Upper lobe of right lung (tissue), 1 donor: ENCODE measurements at places on chromosomes 3 and 15.

DNA sequence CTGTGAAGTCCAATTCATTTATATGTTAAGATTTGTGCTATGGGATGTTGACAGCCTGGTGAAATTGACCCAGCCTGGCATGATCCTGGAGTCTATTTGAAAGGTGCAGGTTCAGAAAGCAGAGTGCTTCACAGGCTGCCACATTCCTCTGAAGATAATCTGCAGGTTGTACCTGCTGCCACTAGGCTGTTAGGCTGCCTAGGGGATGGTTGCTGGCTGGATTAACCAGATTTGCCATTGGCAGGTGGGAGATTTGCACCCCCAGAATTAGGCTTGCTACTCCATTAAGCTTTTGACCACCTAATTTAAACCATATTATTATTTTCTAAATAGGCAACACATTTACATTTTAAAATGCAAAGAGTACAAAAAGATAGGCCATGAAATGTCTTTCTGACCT, 85.8 kb upstream of the RASGRP1 start:
- no peak for DNase-seq

- peak; percentile 64 for DNase-seq
Observed at GRCh38 chr3:22372292-22373062, 621.5 kb upstream of the ZNF385D start.

- DNase-seq, result no peak
Observed at GRCh38 chr3:188421836-188422540, 268.0 kb downstream of the LPP start.

GRCh38 chr3:66386011-66386924, 114.6 kb downstream of the LRIG1 start:
- DNase-seq, result no peak

- DNase-seq, result no peak
Observed at GRCh38 chr3:2851361-2851760, 258.8 kb downstream of the IL5RA start.

DNA sequence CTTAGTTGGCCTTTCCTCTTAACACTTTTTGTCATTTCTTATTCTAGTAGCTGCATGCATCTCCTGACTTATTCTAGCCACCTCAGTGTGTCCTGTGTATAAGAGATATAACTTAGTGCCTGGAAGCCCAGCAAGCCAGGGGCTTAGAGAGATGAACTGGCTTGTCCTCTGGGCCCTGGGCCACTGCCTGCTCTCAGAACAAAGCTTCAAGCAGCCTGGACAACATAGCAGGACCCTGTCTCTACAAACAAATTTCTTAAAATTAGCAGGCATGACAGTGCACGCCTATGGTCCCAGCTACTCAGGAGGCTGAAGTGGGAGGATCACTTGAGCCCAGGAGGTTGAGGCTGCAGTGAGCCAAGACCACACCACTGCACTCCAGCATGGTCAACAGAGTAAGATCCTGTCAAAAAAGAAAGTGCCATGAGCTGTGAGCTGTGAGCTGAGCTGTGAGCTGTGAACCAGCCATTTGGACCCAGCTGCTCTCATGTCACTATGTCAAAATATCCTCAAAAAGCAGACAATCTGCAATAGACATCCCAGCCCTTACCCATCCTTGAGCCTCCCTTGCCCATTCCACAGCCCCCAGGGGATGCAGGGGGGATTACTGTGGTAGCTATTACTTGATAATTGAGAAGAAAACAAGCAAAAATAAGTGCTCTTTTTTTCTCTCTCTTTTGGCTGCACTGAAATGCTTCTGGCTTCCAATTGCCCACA, 174.5 kb downstream of the OPA1 start:
- no peak for DNase-seq

- DNase-seq, result no peak
Observed at GRCh38 chr3:10198761-10199649, 34.3 kb downstream of the IRAK2 start.

DNA sequence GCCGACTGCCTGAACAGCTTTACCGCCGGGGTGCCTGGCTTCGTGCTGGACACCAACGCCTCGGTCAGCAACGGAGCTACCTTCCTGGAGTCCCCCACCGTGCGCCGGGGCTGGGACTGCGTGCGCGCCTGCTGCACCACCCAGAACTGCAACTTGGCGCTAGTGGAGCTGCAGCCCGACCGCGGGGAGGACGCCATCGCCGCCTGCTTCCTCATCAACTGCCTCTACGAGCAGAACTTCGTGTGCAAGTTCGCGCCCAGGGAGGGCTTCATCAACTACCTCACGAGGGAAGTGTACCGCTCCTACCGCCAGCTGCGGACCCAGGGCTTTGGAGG, 815 bp downstream of the SPINT1 start:
- DNase-seq, result peak; percentile 79

GRCh38 chr3:186997061-186997460, 66.7 kb downstream of the ST6GAL1 start:
- no peak for DNase-seq

- DNase-seq, result no peak
Observed at GRCh38 chr3:100606894-100607512, 2.4 kb upstream of the ADGRG7 start.

DNA sequence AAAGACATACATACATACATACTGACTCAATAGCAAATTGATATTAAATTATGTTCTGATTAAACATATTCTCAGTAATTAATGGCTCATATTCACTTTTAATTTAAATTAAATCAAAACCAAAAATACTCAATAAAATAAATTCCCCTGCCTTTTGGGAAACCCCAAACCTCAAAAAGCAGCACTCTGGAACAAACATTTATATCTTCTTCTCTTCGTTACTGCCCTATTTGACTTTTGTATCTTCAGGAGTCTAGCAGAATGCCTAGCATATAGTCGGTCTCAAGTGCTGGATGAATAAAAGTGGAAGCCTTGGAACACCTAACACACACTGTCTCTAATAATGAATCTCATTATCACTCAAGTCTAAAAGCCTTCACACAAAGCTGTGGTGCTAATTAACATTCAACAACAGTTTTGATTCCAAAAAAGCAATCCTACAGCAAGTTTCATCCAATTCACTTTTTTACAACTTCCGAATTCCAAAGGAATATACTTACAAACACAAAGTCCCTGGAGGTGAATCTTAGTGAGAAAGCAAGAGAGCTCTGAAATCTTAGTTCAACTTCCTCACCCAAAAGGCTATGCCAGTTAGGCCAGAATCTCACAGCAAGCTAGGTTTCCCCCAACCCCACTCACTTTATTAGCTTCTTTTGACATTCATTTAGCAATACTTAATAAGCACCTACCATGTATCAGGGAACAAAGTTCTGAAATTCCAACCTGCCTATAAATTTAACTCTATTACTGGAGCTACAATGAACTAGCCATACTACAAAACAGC, 35.0 kb downstream of the GSK3B start:
- DNase-seq, result no peak

- no peak for DNase-seq
Observed at GRCh38 chr3:35422836-35423601, 216.3 kb upstream of the ARPP21 start.

DNA sequence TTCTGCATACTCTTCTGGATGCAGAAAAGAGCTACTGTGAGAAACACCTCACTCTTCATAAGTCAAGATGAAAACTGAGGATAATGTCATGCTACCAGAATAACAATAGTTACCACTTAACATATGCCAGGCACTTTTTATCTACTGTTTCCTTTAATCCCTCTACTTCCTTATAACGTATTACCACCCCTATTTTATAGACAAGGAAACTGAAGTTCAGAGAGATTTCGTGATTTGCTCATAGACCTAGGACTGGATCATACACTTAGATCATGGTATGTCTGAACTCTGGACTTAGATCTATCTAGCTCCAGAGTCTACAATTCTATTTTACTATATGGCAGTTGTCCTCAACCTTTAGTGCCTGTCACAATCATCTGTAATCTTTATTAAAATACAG, 155.7 kb upstream of the TSPAN3 start:
- DNase-seq, result no peak
